A549 treated with AZD2906 at 1 μM for 4 hours (cell line): ENCODE measurements at places on chromosomes 6 and 20. TPM values are rescaled to one million over a fixed set of nuclear protein-coding genes. Genes with fewer than 3 reads are reported as not detected.

The POLR1C gene
- total RNA-seq: 43.3 to 56.9 TPM (median 44.6 TPM) in 5 replicates

The QRSL1 gene
- 6.6 to 8.2 TPM (median 7.2 TPM) in 5 replicates for total RNA-seq

The PLEKHG1 gene
- total RNA-seq: 0.45 to 0.91 TPM (median 0.66 TPM) in 5 replicates

The CLVS2 gene
- total RNA-seq: 0.13 to 0.23 TPM (median 0.18 TPM) in 5 replicates

The OPN5 gene
- not detected in 5 replicates for total RNA-seq

The RNF39 gene
- 0.03 to 0.06 TPM (median 0.05 TPM) in 4 of 5 replicates, not detected in the other for total RNA-seq

The FOXC1 gene
- total RNA-seq: 4.8 to 6.9 TPM (median 6.4 TPM) in 5 replicates

The PRSS35 gene
- 0.06 to 0.14 TPM (median 0.06 TPM) in 5 replicates for total RNA-seq

The KHDC1 gene
- total RNA-seq: 2.8 to 3.9 TPM (median 3.3 TPM) in 5 replicates

The PGK2 gene
- total RNA-seq: not detected in 5 replicates

The TAAR6 gene
- not detected in 5 replicates for total RNA-seq

The WDR46 gene
- total RNA-seq: 48.1 to 55.9 TPM (median 52.1 TPM) in 5 replicates

The NFATC2 gene
- total RNA-seq: 7.4 to 8.9 TPM (median 8.4 TPM) in 5 replicates

The HSPA1B gene
- 94.0 to 169 TPM (median 135 TPM) in 5 replicates for total RNA-seq

The SRXN1 gene
- 158 to 200 TPM (median 174 TPM) in 5 replicates for total RNA-seq

The PREX1 gene
- total RNA-seq: 13.5 to 17.3 TPM (median 14.9 TPM) in 5 replicates

The OR2J3 gene
- not detected in 5 replicates for total RNA-seq

The NECAB3 gene
- 8.9 to 12.4 TPM (median 11.6 TPM) in 5 replicates for total RNA-seq

The AIF1 gene
- not detected in 5 replicates for total RNA-seq

The ELOVL4 gene
- total RNA-seq: 1.4 to 1.7 TPM (median 1.6 TPM) in 5 replicates

The GGTLC1 gene
- total RNA-seq: 0.09 to 0.10 TPM (median 0.10 TPM) in 3 of 5 replicates, not detected in the others

The CTCFL gene
- 0.02 TPM in 2 of 5 replicates, not detected in the others for total RNA-seq

The PPIL4 gene
- total RNA-seq: 11.0 to 18.2 TPM (median 13.3 TPM) in 5 replicates

The OOEP gene
- not detected in 5 replicates for total RNA-seq

The CHRNA4 gene
- 0.14 to 0.53 TPM (median 0.38 TPM) in 5 replicates for total RNA-seq

The ADAT2 gene
- total RNA-seq: 3.5 to 4.0 TPM (median 3.8 TPM) in 5 replicates

The ELOVL2 gene
- total RNA-seq: 5.2 to 6.5 TPM (median 6.5 TPM) in 5 replicates

The GNAS-AS1 gene
- not detected in 5 replicates for total RNA-seq

The DNMT3B gene
- 3.1 to 4.3 TPM (median 3.9 TPM) in 5 replicates for total RNA-seq

The SMLR1 gene
- total RNA-seq: 0.02 to 0.03 TPM in 2 of 5 replicates, not detected in the others

The APMAP gene
- total RNA-seq: 182 to 192 TPM (median 183 TPM) in 5 replicates

The NT5E gene
- 20.5 to 32.3 TPM (median 26.2 TPM) in 5 replicates for total RNA-seq

The MAFB gene
- total RNA-seq: 0.10 to 0.46 TPM (median 0.24 TPM) in 5 replicates

The SLC25A27 gene
- total RNA-seq: 0.12 to 0.59 TPM (median 0.40 TPM) in 5 replicates

The OTOR gene
- not detected in 5 replicates for total RNA-seq

The PRR18 gene
- 0.11 to 0.25 TPM (median 0.15 TPM) in 5 replicates for total RNA-seq

The VSX1 gene
- 0.66 to 1.2 TPM (median 0.93 TPM) in 5 replicates for total RNA-seq

The ULBP3 gene
- 3.7 to 4.6 TPM (median 4.2 TPM) in 5 replicates for total RNA-seq

The PACSIN1 gene
- total RNA-seq: 0.03 to 0.34 TPM (median 0.07 TPM) in 5 replicates

The RAET1L gene
- total RNA-seq: 0.34 to 0.50 TPM (median 0.39 TPM) in 5 replicates

The SLC22A3 gene
- total RNA-seq: 51.7 to 57.9 TPM (median 53.1 TPM) in 5 replicates

The MBOAT1 gene
- 2.0 to 2.8 TPM (median 2.1 TPM) in 5 replicates for total RNA-seq

The LRP11 gene
- 26.7 to 36.0 TPM (median 33.0 TPM) in 5 replicates for total RNA-seq

The LIME1 gene
- total RNA-seq: 3.7 to 10.8 TPM (median 9.0 TPM) in 5 replicates

The TRIM31 gene
- total RNA-seq: 0.58 to 0.82 TPM (median 0.72 TPM) in 5 replicates

The DACT2 gene
- total RNA-seq: 0.02 to 0.12 TPM (median 0.07 TPM) in 5 replicates

The SLC35D3 gene
- 0.05 to 0.09 TPM (median 0.09 TPM) in 4 of 5 replicates, not detected in the other for total RNA-seq

The SLC26A8 gene
- 0.02 to 0.07 TPM in 2 of 5 replicates, not detected in the others for total RNA-seq
